ENCODE measurements at places on chromosomes 1 and 21.

- no peak for DNase-seq
Measured at GRCh38 chr1:106276871-106277270, 779.6 kb upstream of the PRMT6 start.

- no peak for DNase-seq
Measured at GRCh38 chr1:103267893-103268292, 159.6 kb upstream of the COL11A1 start.

- DNase-seq = no peak
Measured at GRCh38 chr1:151976015-151976343, 17.7 kb downstream of the S100A10 start.

DNA sequence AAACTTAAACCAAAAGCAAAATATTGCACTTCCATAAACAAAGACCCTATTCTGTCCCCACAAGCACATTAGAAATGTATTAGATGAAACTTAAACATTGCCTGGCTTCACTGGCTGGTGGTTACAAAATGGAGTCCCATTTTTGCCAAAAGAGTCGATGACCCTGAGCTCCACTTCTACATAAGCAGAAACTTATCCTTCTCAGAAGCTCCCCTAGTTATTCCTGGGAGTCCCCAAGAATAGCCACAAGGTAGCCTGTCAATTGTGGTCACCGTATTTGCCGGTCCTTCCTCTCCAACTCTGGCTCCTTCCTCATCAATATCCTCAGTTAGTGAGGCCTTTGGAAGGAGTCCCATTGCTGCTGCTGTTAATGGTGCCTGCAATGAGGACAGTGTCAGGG is 37.3 kb downstream of the CDCP2 start:
- no peak for DNase-seq

GRCh38 chr1:182965861-182966260 is 12.9 kb upstream of the SHCBP1L start:
- no peak for DNase-seq

GRCh38 chr1:234771642-234772344 is 161.8 kb upstream of the IRF2BP2 start:
- no peak for DNase-seq

DNA sequence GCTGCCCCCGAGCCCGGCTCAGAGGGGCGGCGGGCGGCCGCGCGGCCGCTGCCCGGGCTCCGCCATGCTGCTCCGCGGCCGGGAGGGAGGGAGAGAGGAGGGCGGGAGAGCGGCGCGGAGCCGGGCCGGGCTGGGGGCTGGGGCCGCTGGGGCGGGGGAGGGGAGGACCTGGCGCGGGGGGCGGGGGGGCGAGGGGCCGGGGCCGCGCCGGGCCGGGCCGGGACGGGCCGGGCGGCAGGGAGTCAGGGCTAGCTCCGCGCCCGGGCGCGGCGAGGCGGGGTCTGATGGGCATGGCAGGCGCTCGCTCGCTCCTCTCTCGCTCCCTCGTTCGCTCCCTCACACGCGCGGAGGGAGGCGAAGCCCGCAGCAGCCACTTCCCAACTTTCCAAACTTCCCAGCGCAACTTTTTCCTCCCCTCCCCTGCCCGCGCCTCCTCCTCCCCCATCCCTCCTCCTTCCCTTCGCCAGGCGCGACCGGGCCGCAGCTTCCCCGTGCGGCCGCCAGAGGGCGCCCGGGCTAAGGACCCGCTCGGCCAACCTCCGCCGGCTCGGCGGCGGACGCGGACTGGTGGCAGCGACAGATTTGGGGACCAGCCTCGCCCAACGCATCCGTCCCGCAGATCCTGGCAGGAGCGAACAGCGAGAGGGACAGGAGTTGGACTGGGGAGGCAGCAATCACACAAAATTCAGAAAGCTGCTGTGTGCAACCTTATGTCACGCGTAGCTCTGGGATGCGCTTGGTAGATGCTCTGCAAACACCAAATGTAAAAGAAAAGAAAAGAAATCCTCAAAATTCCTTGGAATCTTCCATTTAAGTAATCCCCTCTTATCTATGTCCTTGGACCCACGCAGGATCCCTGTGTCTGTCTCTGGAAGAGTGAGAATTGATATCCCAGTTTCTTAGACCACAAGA is at the start of gene TRABD2B:
TSS of gene TRABD2B (minus strand) at position 97 of the 912 bp plus-strand sequence.
- DNase-seq = peak; percentile 16

GRCh38 chr1:25197982-25198662 is 34.2 kb downstream of the SYF2 start:
- DNase-seq = no peak

DNA sequence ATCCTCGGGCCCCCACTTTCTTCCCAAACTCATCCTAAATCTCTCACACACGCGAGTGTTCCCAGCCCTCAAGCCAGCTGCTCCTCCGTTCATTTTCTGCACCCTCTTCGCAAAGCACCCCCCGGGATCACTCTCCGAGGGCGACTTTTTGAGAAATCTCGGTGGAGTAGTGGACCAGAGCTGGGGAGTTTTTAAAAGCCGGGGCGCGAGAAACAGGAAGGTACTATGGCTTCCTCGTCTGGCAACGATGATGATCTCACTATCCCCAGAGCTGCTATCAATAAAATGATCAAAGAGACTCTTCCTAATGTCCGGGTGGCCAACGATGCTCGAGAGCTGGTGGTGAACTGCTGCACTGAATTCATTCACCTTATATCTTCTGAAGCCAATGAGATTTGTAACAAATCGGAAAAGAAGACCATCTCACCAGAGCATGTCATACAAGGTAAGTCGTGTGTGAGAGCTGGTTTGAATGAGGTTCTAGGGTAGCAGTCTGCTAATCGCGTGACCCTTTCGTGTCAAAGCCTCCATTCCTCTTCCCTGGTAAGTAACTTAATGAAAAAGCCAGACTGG is 800 bp downstream of the DR1 start:
- no peak for DNase-seq

Measured in NCI-H748 treated with DMSO at 0.1 percent for 48 hours (cell line).